ENCODE measurements at places on chromosomes 12 and 14.

- DNase-seq = no peak
Observed at GRCh38 chr14:82492157-82492556, 958.5 kb upstream of the SEL1L start.

DNA sequence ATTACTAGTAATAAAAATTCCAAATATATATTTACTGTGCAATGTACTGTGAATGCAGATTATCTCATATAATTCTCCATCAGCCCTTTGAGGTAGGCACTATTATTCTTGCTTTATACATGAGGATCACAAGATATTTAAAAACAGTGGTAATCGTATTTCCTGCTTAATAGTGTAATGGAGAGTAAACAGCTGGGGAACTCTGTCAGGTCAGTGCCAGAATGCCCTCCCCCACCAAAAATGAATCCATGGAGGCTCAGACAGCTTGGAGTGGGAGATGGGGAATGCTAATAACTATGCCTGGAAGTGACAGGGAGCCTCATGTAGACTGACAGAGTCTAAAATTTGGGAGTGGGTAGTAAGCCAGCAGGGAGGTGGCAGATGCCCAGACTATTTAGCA, 153.6 kb downstream of the PAH start:
- no peak for DNase-seq

DNA sequence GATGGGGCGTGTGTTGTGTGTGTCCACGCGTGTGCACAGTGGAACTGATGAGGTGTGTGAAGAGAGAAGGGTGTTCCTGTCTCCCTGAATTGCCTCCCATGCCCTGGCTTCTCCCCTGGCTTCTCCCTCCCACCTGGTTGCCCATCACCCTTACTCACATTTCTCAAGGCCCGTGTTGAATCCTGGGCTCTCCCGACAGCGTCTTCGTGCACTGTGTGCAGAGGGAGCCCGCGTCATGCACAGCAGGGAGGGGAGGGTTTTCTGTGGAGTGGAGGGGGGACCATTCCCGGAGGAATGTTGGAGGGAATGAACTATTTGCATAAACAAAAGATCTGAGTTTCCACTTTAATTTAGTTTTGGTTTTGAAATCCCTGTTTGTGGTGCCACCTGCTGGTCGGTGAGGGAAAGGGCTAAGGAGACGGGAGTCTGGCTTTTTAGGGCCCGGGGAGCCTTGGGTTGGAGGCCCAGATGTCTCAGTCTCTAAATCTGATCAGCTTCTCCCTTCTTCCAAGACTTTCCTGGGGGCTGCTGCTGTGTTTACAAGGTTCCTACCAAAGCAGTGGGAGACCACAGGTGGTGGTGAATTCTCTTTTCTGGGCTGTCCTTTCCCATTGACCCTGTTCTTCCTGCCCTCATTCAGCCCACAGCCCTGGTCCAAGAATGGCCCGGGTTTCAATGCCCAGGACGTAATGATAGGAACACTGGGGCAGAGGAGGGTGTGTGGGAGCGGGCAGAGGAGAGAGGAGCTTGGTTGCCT, at the start of gene C1R:
C1R (minus strand) TSS at position 217 of the 757 bp plus-strand sequence; CDS start at position 160, 57 bp downstream.
- DNase-seq = no peak

DNA sequence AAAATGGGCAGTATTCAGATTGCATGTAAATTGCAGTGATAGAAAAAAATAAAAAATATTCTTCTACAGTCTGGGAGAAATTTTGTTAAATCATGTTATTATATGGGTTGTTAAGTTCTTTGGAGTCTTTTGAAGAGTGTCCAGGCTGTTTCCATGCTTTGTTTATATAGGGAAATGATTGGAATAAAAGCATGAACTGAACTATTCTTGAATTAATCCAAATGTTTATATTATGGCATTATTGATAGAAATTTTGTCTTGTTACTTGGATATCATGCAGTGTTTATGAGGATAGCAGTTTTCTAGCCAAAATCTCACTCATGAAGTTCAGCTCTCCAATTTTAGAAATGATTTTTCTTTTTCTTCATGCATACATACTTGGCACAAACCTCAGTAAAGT, 108.2 kb upstream of the NAV3 start:
- DNase-seq = no peak

DNA sequence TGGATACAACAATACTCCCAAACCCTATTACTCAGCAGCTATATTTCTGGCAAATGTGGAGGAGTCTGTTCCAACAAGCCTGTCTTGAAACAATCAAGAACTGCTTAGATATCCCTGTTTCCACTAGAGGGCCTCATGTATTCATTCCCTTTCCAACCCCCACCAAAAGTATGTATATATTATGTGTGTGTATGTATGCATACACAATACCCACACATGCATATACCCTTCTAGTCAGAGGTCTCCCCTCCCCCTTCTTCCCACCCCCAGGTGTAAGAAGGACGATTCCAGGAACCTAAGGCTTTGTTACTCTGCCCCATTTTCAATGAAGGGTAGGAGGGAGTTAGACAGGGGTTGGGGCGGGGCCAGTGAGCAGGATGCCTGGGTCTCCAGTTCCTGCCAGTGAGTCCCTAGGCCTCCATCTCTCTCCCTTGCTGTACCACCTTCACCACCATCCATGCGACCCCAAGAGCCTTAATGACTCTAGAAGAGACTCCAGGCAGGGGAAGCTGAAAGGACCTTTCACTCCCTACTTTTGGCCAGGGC, at the start of gene DGKA:
DGKA (plus strand) TSS at position 392 of the 546 bp plus-strand sequence. CDS start 5,342 bp downstream, outside the sequence.
- DNase-seq = no peak

- no peak for DNase-seq
Observed at GRCh38 chr12:121519227-121519626, 61.6 kb downstream of the KDM2B start.

GRCh38 chr12:104710940-104711689, 247.0 kb downstream of the SLC41A2 start:
- no peak for DNase-seq

DNA sequence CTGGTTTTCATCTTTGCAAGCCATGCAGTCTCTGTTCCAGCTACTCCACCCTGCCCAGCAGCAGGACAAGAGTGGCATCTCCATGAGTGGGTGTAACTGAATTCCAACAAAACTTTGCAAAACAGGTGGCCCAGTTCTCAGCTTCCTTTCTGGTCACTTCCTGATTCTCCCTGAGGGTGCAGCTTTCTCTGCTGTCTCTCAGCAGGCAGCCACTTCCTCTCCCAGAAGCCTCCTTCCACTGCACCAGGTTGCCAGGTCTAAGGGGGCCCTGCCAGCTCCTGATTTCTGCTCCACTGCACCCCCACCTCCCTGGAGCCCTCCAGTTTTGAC, 341.0 kb upstream of the FKBP4 start:
- DNase-seq = no peak

GRCh38 chr14:91402771-91403600, 14.6 kb downstream of the CCDC88C start:
- no peak for DNase-seq

GRCh38 chr14:93246534-93246933, 39.5 kb downstream of the UBR7 start:
- DNase-seq = no peak

GRCh38 chr14:25943329-25943728, 654.5 kb downstream of the NOVA1 start:
- DNase-seq = peak; percentile 64

DNA sequence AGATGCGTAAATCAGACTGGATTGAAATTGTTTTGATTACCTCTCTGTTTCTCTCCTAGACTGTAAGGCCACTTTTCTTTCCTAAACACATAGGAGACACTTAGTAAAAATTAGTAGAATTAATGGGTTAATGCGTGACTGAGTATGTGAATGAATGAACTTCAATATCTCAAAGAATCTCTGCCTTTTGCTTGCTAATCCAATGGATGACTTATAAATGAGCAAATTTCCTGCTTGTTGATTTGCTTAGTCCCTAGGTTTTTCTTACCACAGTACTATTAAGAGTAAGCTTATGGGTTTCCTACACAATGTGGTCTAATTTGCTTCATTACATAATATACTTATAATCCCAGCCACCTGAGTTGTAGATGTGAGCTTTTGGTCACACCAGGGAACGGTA, 164.1 kb downstream of the SRGAP1 start:
- no peak for DNase-seq

DNA sequence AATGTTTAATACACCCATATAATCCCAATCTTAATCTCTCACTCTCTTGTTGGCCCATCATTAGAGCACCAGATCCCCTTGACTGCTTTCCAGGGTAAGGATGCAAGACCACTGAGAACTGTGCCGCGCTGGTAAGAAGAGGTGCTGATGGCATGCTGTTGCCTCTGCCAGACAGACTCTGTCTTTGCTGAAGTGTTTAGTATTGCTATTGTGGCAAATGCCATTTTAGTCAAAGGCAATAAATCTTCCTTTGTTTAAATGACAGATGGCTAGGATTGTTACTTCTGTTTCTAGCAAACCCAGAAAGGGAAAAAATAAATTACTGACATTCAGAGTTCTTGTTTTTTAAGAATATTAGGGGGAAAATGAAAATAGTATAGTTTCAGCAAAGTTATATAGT, 152.3 kb downstream of the MON2 start:
- DNase-seq = no peak

GRCh38 chr14:34036319-34036766, 85.5 kb upstream of the EGLN3 start:
- no peak for DNase-seq

- DNase-seq = no peak
Observed at GRCh38 chr12:46892887-46893286, 67.1 kb upstream of the SLC38A4 start.

- no peak for DNase-seq
Observed at GRCh38 chr12:64806593-64807460, 17.6 kb upstream of the TBC1D30 start.

DNA sequence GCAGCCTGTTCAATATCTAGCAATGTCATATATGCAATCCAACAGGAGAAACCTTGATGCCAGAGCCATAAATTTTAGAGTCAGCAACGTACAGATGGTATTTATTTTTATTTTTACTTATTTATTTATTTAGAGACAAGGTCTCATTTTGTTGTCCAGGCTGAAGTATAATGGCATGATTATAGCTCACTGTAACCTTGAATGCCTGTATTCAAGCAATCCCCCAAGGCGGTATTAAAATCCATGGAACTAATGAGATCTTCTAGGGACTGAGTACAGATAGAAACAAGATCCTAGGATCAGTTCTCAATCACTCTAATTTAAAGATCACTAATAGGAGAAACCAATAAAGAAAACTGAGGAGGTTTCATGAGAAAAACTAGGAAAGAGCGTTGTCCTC, 89.3 kb downstream of the SLCO1B1 start:
- no peak for DNase-seq

- DNase-seq = no peak
Observed at GRCh38 chr12:32201096-32201495, 94.4 kb downstream of the BICD1 start.

DNA sequence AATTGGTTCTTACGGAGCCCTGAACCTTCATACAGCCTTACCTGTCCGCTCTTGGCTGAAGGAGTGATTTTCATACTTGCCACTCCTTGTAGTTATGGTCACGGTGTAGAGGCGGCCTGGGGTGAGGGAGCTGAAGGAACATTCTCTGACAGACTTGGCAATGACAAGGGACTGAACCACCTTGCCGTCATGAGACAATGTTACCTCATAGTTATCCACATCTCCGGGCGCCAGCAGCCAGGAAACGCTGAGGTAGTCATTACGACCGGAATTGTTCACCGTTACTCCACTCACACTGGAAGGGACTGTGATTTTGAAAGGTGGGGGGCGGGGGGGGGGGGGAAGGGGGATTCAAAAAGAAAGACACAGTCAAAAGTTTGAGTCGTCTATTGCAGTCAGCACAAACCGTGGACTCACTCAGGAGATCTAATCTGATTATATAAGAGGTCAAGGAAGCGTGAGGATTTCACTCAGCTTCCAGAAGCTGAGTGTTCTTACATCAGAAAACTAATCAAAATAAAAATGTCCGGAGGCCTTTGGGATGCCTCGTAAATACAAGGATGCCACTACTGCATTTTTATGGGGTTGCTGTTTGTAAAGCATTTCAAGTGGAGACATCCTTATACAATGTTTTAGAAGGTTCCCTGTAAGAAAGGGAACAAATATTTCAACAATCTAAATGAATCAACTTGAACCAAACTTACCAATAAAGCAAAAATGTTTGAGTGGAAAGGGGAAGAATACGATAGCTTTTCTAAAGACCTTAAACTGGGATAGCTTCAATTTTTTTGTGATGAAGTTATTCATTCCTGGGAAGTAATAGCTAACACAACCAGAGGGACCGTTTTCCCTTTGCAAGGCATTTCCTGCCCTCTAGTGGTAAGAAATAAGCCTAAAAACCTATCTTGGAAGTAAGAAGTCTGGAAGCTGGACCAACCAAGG, 60.6 kb downstream of the PTPRB start:
- peak; percentile 40 for DNase-seq

DNA sequence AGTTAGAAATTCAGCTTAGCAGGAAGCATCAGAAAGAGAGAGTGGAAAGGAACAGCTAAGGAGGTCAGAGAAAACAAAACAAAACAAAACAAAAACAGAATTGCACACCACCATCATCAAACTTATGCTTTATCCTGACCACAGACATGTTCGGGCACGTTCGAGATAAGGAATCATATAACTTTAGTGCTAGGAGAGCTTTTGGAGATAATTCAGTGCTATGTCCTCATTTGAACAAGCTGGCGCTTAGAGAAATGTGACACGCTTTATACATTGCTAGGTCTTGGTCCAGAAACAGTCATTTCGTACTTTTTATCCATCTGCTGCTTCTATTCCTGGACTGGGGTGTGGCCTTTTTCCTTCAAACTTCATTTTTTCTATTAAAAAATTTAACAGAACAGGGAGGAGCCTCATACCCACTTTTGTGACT, 213.1 kb downstream of the PTPRO start:
- no peak for DNase-seq

All from NCI-H1930 (cell line).